ENCODE measurements at places on chromosomes 3 and 15.

- no peak overlapping the region for H3K4me3 ChIP-seq
- no peaks in the 10 kb centered on the region for H3K27me3 ChIP-seq
- no peaks in the 10 kb centered on the region for H3K4me1 ChIP-seq
- no peak for DNase-seq
- no peaks in the 10 kb centered on the region for H3K36me3 ChIP-seq
These were observed 194.7 kb downstream of the WNT5A start for GRCh38 chr3:55292360-55292759.

GRCh38 chr15:68561901-68562300 lies 16.9 kb upstream of the CORO2B start:
- DNase-seq = no peak
- H3K4me1 ChIP-seq = peaks cover 19% of the 10 kb centered on the region
- H3K27ac ChIP-seq = no peak overlapping the region
- no peak overlapping the region for H3K4me3 ChIP-seq

DNA sequence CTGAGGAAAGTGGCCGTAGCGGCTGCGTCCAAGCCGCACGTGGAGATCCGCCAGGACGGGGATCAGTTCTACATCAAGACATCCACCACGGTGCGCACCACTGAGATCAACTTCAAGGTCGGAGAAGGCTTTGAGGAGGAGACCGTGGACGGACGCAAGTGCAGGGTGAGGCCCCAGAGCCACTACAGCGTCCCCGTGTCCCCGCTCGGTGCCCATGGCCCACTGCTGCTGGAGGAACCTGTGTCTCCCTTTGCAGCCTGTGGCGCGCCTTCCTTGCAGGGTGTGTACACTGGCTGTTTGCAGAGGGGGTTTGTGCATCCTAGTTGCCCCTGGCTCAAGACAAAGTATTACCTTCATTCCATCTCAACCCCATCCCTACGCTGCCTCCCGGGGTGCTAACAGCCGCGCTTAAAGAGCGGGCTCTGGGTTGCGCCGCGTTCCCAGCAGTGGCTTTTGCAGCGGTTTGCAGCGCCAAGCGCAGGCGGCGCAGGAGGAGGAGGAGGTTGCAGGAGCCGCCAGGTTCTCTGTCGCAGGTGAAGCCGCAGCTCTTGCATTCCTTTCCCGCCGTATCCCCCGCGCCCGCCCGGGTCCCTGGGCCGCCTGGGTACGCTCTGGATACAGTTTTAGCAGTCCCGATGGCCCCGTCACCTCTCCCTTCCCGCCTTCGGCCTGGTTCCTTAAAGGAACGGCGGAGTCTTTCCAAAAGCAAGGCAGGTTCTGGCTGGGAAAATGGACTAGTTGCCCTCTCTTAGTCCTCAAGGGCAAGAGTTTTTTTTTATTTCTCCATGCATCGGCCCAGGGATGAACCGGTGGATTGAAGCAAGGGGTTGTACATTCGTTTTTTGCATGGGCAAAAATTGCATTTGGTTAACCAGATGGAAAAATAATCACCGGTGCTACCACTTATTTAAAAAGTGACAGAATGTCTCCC lies 1.2 kb downstream of the CRABP1 start:
- peaks cover 60% of the 10 kb centered on the region for H3K27me3 ChIP-seq
- no peaks in the 10 kb centered on the region for H3K36me3 ChIP-seq
- H3K4me3 ChIP-seq = no peak overlapping the region
- H3K27ac ChIP-seq = no peak overlapping the region
- no peaks in the 10 kb centered on the region for H3K4me1 ChIP-seq

DNA sequence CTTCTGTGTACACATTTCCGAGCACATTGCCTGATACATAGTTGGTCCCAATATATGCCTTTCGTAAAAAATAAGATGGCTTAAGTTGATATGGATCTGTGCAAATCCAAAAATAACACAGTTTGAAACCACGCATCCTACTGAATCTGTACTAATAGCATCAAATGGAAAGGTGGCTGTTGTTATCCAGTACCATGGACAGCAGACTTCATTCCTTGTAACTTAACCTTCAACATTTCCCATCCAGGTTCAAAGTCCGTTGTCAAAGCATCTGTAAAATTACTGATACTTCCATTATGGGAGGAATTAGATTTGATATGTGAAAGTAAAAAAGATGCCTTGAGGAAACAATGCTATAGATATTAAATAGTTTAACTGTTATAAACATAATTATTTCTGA lies 65.5 kb upstream of the C3orf49 start:
- DNase-seq = no peak
- no peaks in the 10 kb centered on the region for H3K36me3 ChIP-seq
- no peaks in the 10 kb centered on the region for H3K27me3 ChIP-seq
- H3K27ac ChIP-seq = no peak overlapping the region

GRCh38 chr3:74722211-74722610 lies 107.8 kb upstream of the CNTN3 start:
- no peaks in the 10 kb centered on the region for H3K36me3 ChIP-seq
- DNase-seq = no peak
- H3K27ac ChIP-seq = no peak overlapping the region

GRCh38 chr3:108389372-108389771 lies 93.0 kb downstream of the HHLA2 start:
- peaks cover 11% of the 10 kb centered on the region for H3K4me1 ChIP-seq
- H3K36me3 ChIP-seq = no peaks in the 10 kb centered on the region
- H3K27ac ChIP-seq = no peak overlapping the region
- H3K27me3 ChIP-seq = no peaks in the 10 kb centered on the region

DNA sequence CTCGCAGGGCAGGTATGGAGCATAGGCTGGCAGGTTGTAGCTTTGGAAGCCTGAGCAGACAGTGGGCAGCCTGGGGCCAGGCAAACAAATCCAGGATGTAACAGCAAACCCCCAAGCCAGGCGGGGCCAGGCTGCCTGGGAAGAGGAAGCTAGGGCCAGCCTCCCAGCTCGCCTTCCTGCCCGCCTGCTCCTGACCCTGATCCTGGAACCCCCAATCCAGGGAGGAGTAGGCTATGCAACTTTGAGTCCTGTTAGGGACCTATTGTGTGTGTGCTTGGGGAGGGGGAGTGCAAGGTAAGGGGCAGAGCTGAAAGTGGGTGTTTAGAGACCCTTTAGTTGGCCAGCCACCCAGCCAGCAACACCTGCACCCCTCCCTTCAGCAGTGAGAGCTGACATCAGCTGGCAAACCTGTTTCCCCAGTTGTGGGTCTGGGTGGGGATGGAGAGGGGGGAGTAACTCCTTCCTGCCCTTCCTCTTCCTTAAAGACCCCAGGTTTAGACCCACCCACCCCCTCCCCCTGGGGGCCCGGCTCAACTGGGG lies 2.5 kb downstream of the NBEAL2 start:
- no peaks in the 10 kb centered on the region for H3K27me3 ChIP-seq
- peak overlapping the region; percentile 85 for H3K4me3 ChIP-seq
- H3K36me3 ChIP-seq = peaks cover 12% of the 10 kb centered on the region
- no peak for DNase-seq
- peaks cover 76% of the 10 kb centered on the region for H3K4me1 ChIP-seq

GRCh38 chr3:120846073-120846472 lies 61.9 kb upstream of the STXBP5L start:
- no peak for DNase-seq
- H3K36me3 ChIP-seq = no peaks in the 10 kb centered on the region
- peaks cover 16% of the 10 kb centered on the region for H3K27me3 ChIP-seq

DNA sequence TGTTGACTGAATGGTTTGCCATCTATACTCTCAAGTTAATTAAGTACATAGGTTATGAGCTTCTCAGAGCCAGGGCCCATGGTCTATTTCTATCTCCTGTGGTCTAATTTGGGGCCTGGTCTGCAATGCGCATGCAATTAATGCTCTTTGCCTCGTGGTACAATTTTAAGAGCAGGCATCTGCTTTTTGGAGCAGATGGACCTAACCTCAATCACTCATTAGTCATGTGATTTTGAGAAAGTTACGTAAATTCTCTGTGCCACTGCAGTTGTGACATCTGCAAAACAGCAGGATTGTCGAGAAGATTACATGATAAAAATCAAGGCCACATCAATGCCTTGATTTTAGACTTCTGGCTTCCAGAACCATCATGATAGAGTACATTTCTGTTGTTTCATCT lies 543.7 kb upstream of the ADAMTS9 start:
- H3K4me3 ChIP-seq = no peak overlapping the region
- peaks cover 2% of the 10 kb centered on the region for H3K36me3 ChIP-seq
- H3K27me3 ChIP-seq = no peaks in the 10 kb centered on the region
- H3K27ac ChIP-seq = no peak overlapping the region
- H3K4me1 ChIP-seq = no peaks in the 10 kb centered on the region
- no peak for DNase-seq

DNA sequence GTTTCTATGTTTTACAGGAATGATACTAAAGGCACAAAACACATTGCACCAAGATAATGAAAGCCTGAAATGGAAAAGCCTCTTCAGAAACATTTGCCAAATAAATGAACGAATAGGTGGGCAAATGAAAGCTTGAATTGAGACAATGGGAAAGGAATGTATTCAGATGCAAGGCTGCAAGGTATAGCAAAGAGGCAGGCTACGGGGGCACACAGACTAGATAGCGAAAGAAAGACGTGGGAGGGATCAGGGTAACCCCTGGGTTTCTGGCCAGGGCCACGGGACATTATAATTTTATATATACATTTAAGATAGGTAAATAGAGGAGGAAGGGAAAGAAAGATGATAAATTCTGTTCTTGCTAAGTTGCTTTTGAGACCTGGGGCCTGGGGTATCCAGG lies 95.9 kb upstream of the NLGN1 start:
- no peak overlapping the region for H3K27ac ChIP-seq
- H3K27me3 ChIP-seq = no peaks in the 10 kb centered on the region
- H3K4me1 ChIP-seq = no peaks in the 10 kb centered on the region
- no peak for DNase-seq

- no peaks in the 10 kb centered on the region for H3K4me1 ChIP-seq
- no peaks in the 10 kb centered on the region for H3K27me3 ChIP-seq
- no peak for DNase-seq
- no peak overlapping the region for H3K4me3 ChIP-seq
- no peak overlapping the region for H3K27ac ChIP-seq
These were observed 459.6 kb upstream of the DPH6 start for GRCh38 chr15:36005542-36005941.

DNA sequence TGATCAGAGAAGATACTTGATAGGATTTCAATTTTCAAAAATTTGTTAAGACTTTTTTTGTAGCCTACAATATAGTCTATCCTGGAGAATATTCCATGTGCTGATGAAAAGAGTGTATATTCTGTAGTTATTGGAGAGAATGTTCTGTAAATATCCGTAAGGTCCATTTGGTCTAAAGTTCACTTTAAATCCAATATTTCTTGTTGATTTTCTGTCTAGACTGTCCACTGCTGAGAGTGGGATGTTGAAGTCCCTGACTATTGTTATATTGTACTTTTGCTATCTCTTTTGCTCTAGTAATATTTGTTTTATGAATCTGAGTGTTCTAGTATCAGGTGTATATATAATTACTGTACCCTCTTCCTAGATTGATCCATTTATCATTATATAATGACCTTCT lies 406.2 kb upstream of the CNTN4 start:
- H3K4me1 ChIP-seq = no peaks in the 10 kb centered on the region
- no peak overlapping the region for H3K27ac ChIP-seq
- no peak overlapping the region for H3K4me3 ChIP-seq
- DNase-seq = no peak
- H3K27me3 ChIP-seq = no peaks in the 10 kb centered on the region

- H3K27me3 ChIP-seq = no peaks in the 10 kb centered on the region
- no peak for DNase-seq
- H3K4me3 ChIP-seq = no peak overlapping the region
- H3K27ac ChIP-seq = no peak overlapping the region
- H3K4me1 ChIP-seq = no peaks in the 10 kb centered on the region
These were observed 67.6 kb upstream of the C3orf49 start for GRCh38 chr3:63751459-63751858.

GRCh38 chr3:48575366-48575765 lies 11.8 kb upstream of the UCN2 start:
- no peak overlapping the region for H3K4me3 ChIP-seq
- no peaks in the 10 kb centered on the region for H3K4me1 ChIP-seq
- no peak overlapping the region for H3K27ac ChIP-seq

DNA sequence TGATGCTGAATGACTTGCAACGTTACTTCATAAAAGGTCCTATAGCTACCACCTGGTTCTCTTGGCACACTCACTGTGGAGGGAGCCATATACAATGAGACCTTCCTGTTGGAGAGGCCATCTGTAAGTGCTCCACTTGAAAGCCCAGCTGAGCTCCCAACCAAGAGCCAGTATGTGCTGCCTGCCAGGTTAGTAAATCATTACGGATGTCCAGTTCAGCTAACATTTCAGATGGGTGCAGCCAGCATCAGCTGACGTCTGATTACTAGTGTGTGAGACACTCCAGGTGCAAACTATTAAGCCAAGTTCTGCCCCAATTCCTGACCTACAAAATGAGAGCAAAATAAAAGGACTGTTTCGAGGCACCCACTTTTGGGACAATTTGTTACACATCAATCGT lies 274.4 kb upstream of the ROBO2 start:
- H3K4me1 ChIP-seq = no peaks in the 10 kb centered on the region
- H3K27me3 ChIP-seq = no peaks in the 10 kb centered on the region
- H3K4me3 ChIP-seq = no peak overlapping the region
- no peaks in the 10 kb centered on the region for H3K36me3 ChIP-seq
- H3K27ac ChIP-seq = no peak overlapping the region
- DNase-seq = no peak

DNA sequence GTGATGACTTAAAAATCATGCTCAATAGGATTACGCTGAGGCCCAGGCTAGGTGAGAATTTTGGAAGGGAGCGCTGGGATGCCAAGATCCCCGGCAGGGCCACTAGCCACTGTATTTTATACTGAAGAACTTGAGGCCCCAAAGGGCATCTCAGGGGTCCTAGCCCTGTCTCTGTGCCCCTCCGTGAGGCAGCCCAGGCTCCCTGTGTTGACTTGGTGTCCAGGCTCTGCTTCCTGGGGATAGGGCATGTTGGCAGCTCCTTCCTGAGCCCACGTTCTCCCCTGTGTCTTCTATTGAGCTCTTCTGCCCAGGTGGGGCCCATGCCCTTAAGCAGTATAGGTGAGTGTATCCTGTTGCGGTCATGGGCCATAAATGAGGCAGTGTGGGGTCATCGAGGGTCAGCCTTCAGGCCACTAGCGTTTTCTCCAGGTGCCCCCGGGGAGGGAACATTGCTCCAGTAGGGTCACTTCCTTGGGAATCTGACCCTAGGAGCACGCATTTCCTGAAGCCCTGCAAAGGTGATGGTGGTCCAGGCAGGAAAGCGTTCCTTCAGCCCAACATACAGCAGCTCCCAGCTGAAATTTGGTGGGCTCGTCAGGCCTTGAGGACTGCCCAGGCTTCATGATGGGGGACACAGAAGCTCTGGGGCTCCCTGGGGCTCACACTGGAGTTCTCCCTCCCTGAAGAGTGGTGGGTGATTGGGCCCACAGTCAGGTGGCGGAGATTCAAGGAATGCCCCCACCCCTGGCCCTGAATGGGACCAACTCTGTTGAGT lies 189.4 kb downstream of the UBE3A start:
- no peaks in the 10 kb centered on the region for H3K36me3 ChIP-seq
- H3K4me3 ChIP-seq = no peak overlapping the region
- H3K4me1 ChIP-seq = no peaks in the 10 kb centered on the region
- DNase-seq = no peak
- H3K27ac ChIP-seq = no peak overlapping the region

- no peaks in the 10 kb centered on the region for H3K36me3 ChIP-seq
- no peaks in the 10 kb centered on the region for H3K4me1 ChIP-seq
- H3K4me3 ChIP-seq = no peak overlapping the region
- DNase-seq = no peak
- H3K27me3 ChIP-seq = no peaks in the 10 kb centered on the region
- H3K27ac ChIP-seq = no peak overlapping the region
These were observed 17.8 kb upstream of the ERICH6 start for GRCh38 chr3:150721285-150722130.

All from central memory CD8-positive, alpha-beta T cell (primary cell).